AG04450 (cell line): ENCODE measurements at places on chromosomes 13 and 19. TPM values are rescaled to one million over a fixed set of nuclear protein-coding genes. Genes with fewer than 3 reads are reported as not detected.

- DNase-seq, result no peak
These were observed 181.2 kb downstream of the COL4A1 start for GRCh38 chr13:110125613-110126272.

DNA sequence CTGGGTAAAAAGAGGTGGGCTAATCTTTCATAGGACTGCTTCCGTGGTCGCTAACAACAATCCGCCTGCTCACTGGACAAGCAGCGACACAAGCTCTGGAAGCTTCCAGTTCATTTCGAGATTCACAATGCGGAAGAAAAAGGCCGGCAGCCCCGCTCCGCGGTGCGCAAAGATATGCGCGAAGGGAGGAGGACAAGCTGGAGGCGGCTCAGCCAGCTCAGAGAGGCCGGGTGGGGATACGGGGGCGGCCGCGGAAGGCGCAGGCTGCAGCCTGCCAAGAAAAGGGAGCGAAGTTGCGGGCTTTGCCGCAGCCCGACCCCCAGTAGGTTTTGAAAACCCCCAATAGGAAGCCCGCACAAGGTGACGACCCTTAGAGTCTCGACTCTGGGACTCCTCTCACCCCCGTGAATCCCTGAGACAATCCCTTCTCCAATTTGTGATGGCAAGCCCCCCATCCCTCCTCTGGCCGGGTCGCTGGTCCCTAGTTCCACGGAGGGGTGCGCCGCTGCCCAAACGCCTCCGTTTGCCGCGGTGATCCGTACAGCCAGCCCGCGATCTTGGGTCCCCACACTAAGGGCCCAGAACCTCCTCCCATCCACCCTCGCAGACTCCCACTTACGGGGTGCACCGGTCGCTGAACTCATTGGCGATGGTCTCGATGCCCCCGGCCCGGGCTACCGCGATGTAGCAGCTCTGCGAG, 697 bp downstream of the HSPH1 start:
- DNase-seq, result peak; percentile 33

- DNase-seq, result peak; percentile 24
These were observed 6.4 kb upstream of the PROZ start for GRCh38 chr13:113151745-113152690.

DNA sequence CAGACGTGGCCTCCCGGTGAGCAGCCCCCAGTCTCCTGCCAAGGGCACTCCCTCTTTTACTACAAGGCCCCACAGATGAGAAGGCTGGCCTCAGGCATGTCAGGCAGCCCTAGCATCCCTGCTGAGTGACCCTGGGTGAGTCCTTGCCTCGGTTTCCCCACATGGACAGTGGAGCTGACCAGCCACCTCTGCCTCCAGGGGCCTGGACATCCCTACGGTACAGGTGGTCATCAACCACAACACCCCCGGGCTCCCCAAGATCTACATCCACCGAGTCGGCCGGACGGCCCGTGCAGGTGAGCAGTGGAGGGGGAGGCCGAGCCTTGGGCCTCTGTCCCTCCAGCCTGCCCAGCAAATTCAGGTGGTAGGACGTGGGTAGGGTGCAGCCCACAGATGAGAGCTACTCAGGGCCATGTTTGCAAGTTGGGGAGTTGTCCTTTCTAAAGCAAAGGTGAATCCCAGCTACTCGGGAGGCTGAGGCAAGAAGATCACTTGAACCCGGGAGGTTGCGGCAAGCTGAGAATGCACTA, 5.2 kb downstream of the DDX49 start:
- DNase-seq, result no peak

DNA sequence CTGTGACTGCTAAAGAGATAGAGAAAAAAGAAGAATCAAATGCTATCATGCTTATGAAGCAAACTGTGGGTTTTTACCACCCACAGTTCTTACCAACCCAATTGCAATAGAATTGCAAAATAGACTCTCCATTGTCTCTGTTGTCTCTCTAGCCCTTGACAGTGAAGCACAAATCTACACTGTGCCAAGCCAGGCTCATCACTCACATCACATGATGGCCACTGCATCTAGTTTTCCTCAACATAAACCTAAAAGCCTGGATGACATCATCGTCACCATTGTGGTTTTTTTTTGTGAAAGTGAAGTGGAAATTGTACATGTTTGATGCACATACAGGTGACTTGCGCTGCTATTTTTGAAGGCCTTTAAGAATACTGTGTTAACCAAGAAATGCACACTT, 56.1 kb downstream of the KL start:
- no peak for DNase-seq

- DNase-seq, result no peak
These were observed 59.5 kb downstream of the IER2 start for GRCh38 chr19:13209484-13210338.

GRCh38 chr13:40362502-40362901, 303.9 kb downstream of the FOXO1 start:
- DNase-seq, result no peak

- DNase-seq, result no peak
These were observed 26.4 kb downstream of the LEUTX start for GRCh38 chr19:39805104-39805503.

DNA sequence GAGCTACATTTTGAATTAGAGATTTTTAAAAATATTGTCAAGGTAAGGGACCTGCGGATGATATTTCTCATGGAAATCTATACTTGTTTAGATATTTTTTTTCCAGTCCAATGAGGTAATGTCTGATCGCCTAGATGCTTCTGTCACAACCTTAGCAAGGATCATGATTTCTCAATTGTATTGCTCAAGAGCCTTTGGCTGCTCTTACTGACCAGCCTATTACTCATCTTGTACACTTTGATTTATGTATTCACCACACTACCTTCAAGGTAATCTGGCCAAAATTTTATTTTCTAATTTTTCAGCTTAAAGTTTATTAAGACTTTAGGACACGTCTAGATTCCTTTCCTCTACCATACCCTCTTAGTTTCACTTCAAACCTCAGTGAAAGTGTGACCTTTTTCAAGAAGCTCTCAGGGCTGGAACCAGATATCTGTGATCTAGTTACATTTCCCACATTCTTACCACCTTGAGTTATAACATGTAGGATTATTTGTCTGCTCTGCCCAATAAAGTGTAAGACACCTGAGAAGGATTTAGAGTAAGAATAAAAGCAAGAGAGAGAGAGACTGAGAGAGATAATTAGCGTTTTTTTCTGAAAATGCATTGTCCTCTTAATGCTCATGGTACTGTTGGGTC, 197.1 kb downstream of the ITGBL1 start:
- DNase-seq, result peak; percentile 3

GRCh38 chr13:95643936-95644598, 439 bp downstream of the DZIP1 start:
- DNase-seq, result no peak

DNA sequence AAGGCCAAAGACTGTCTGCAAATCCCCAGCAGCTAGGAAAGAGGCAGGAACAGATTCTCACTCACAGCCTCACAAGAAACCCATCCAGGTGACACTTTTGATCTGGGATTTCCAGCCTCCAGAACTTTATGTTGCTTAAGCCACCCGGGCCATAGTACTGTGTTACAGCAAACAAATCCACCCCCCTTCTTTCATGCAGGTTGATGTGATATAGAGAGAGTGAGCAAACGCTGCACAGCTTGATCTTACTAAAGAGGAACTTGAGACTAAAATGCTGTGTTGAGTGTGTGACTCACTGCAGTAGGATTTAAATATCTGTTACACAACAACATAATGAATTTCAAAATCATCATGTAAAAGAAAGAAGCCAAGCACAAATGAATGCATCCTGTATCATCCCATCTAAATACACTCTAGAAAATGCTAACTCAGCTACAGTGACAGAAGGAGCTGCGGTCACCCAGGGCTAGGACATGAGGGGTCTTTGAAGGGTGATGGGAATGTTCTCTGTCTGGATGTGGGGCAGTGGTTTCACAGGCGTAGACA, 32.2 kb downstream of the RCBTB2 start:
- DNase-seq, result peak; percentile 81

GRCh38 chr19:12873891-12874745, 7.1 kb downstream of the DNASE2 start:
- DNase-seq, result no peak

DNA sequence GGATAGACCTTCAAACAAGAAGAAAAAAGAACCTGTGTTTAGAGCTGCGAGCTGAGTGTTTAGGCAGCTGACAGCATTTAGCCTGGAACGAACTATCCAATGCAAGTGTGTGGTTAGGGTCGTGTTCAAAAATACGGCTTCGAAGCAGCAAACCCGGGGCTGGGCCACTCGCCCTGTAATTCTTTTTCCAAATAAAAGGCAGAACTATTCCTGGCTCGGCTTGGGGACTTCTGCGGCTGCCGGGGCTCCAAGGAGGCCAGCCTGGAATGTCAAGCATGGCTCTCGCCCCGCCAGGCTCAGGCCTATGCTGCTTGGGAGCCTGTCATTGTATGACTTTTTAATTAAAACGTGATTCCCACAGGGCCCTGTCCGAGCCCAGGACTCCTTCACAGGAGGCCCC, 51.7 kb upstream of the KLF2 start:
- no peak for DNase-seq

GRCh38 chr19:1473085-1473851, 5.7 kb downstream of the C19orf25 start:
- no peak for DNase-seq

DNA sequence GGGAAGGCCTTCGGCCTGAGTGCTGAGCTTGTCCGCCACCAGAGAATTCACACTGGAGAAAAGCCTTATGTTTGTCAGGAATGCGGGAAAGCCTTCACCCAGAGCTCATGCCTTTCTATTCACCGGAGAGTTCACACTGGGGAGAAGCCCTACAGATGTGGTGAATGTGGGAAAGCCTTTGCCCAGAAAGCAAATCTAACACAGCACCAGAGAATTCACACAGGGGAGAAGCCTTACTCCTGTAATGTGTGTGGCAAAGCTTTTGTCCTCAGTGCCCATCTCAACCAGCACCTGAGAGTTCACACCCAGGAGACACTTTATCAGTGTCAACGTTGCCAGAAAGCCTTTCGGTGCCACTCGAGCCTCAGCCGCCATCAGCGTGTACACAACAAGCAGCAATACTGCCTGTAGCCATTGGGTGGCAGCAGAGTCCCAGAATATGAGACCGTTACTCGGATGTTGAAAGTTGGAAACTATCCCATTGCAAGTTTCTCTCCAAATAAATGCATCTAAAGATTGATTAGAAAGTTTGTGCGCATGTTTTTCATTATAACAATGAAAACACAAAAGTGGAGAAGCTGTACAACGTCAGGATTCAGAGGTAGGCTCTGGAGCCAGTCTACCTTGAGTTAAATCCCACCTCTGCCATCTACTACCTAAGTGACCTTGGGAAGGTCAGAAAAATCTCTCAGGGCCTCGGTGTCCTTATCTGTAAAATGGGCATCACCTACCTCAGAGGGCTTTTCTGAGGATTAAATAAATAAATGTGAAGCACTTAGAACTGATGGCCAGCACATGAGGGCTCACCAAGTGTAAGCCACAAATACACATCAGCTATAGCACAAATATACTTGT, 21.1 kb downstream of the ZNF473 start:
- no peak for DNase-seq

Gene ZNF432
- polyA plus RNA-seq, result 5.8 and 6.2 TPM in 2 replicates

Gene ZNF441
- 4.6 and 6.3 TPM in 2 replicates for polyA plus RNA-seq

Gene OVOL3
- not detected in 2 replicates for polyA plus RNA-seq

Gene CASP14
- polyA plus RNA-seq, result not detected in 2 replicates

Gene RAB11B
- polyA plus RNA-seq, result 25.3 and 37.6 TPM in 2 replicates

Gene SELENOV
- not detected in 2 replicates for polyA plus RNA-seq

Gene TMEM38A
- polyA plus RNA-seq, result 2.2 and 2.4 TPM in 2 replicates

Gene DAND5
- not detected in 2 replicates for polyA plus RNA-seq

Gene FLT3LG
- 3.7 and 5.9 TPM in 2 replicates for polyA plus RNA-seq

Gene ZNF614
- 5.2 and 7.2 TPM in 2 replicates for polyA plus RNA-seq
